CD14-positive monocyte (primary cell): ENCODE measurements at places on chromosomes 1 and 21. TPM values are rescaled to one million over a fixed set of nuclear protein-coding genes. Genes with fewer than 3 reads are reported as not detected.

DNA sequence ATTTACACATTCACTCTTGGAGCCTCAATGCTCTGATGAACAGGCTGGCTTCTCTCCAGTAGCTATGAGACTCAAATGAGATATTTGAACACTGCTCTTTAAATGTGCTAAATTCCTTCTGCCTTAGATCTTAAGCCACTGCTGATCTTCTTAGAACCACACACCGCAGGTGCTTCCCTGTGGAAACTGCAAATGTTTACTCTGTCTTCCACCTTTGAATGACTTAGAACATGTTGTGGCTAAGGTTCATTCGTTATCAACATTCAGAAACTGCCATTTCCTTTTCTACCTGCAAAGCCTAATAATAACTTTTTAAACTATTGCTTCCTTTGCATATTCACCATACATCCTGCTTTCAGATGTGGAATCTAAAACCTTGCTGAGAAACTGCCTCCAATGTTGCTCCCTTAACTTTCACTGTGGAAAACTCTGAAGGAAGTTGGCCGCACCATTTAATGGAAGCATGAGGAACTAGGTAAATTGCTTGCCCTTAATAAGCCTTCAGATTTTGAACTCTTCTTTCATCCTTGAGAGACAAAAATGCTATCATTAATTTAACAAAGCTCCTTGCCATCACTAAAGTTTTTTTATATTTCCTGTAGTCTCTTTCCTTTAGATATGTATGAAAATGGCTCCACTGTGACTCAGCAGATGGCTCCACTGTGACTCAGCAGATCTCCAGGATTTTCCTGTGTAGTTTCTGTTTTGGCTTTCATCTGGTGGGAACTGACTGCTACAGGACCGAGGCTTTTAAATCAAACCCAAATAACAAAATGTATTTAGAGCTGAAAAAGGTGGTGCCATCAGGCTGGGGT lies 143.8 kb downstream of the TNFSF18 start:
- H3K4me1 ChIP-seq = no peaks in the 10 kb centered on the region
- no peaks in the 10 kb centered on the region for H3K36me3 ChIP-seq
- no peak overlapping the region for H3K27ac ChIP-seq

DNA sequence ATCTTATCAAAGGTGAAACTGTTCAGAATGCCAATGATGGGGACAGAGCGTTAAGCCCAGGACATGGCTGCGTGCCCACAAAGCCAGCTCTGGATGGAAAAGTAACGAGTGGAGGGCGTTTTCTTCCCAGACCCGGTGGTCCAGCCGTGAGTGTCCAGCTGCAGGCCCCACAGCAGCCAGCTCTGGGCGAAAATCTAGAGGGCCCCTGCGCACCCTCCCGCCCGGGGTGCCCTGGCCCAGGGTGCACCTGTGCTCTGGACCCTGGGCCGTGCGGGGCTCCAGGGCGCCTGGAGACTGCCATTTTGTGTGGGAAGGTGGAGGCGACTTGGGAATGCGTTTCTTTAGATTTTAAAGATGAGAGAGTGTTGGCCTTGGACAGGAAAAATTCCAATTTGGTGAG lies 58.8 kb downstream of the SKI start:
- DNase-seq = no peak
- H3K27ac ChIP-seq = no peak overlapping the region
- no peaks in the 10 kb centered on the region for H3K27me3 ChIP-seq
- H3K4me1 ChIP-seq = peaks cover 38% of the 10 kb centered on the region
- no peaks in the 10 kb centered on the region for H3K36me3 ChIP-seq

DNA sequence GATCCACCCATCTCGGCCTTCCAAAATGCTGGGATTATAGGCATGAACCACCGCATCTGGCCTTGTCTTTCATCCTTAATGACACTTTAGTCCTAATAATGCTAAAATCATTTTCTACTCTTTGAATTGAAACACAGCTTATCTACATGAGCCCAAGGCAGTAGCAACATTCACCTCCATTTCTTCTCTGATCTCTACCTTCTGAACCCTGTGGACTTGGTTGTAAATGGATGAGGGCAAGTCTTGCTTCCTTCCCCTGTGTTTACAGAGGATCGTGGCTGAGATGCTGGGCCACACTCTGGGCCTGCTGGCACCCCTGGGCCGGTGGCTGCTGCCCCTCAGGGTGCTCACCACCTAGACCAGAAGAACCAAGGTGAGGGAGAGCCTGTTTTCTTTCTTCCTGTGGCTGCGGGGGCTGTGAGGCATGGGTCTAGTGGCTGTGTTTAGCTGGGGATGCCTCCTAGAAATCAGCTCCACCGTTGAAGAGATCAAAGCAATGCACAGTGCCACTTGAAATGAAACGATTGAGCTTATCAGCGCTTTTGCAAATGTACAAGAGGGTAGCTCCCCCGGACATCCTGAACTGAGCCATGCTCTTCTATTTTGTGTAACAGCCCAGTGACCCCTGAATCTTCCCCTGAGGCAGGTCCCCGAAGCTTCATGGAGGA lies 32.2 kb upstream of the LGALS8 start:
- no peaks in the 10 kb centered on the region for H3K27me3 ChIP-seq
- DNase-seq = no peak
- peaks cover 12% of the 10 kb centered on the region for H3K4me1 ChIP-seq
- H3K36me3 ChIP-seq = no peaks in the 10 kb centered on the region

GRCh38 chr1:21027805-21028204 lies 148.9 kb downstream of the EIF4G3 start:
- H3K36me3 ChIP-seq = peaks cover 7% of the 10 kb centered on the region
- H3K4me3 ChIP-seq = no peak overlapping the region
- H3K27me3 ChIP-seq = no peaks in the 10 kb centered on the region
- DNase-seq = no peak
- no peak overlapping the region for H3K27ac ChIP-seq

DNA sequence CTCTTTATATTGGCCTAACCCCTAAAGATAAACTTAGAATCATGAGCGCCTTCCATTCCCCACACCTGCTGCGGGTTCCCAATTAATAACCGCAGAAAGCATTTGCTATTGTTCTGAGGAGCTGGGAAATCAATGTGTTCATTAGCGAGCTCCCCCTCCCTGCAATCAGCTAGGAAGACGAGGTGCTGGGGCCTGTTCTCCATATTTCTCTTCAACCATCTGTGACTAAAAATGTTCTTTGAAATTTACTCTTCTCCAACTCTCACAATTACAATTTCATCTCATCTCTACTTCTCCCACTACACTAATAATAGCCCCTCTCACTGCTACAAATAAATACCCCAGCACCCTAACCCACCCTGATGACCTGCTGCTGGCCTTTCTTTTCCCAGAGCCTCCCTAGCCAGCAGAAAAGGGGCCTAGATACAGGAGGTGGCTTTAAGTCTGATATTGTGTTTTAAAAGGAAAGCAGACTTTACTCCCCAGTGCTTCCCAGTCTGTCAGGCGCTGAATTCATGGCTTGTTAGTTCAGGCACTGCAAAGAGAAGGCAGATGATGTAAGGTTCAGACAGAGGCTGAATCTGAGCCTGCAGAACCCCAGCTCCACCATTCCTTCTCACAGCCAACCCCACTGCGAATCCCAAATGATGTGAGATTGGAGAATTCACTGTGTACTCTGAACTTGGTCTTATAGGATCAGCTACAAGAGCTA lies 477.5 kb upstream of the DAB1 start:
- H3K4me1 ChIP-seq = no peaks in the 10 kb centered on the region
- H3K4me3 ChIP-seq = no peak overlapping the region
- DNase-seq = no peak
- no peak overlapping the region for H3K27ac ChIP-seq
- H3K27me3 ChIP-seq = no peaks in the 10 kb centered on the region

GRCh38 chr1:12552951-12553921 lies 64.8 kb downstream of the DHRS3 start:
- no peak for DNase-seq
- H3K36me3 ChIP-seq = no peaks in the 10 kb centered on the region
- H3K4me1 ChIP-seq = no peaks in the 10 kb centered on the region
- no peak overlapping the region for H3K4me3 ChIP-seq

GRCh38 chr1:200422211-200422610 lies 12.4 kb upstream of the ZNF281 start:
- no peaks in the 10 kb centered on the region for H3K36me3 ChIP-seq
- H3K4me1 ChIP-seq = no peaks in the 10 kb centered on the region
- H3K4me3 ChIP-seq = no peak overlapping the region
- H3K27me3 ChIP-seq = no peaks in the 10 kb centered on the region
- no peak overlapping the region for H3K27ac ChIP-seq

GRCh38 chr1:240790856-240791255 lies 178.9 kb upstream of the GREM2 start:
- no peak overlapping the region for H3K4me3 ChIP-seq
- DNase-seq = no peak
- H3K27ac ChIP-seq = no peak overlapping the region
- H3K36me3 ChIP-seq = no peaks in the 10 kb centered on the region
- no peaks in the 10 kb centered on the region for H3K4me1 ChIP-seq
- H3K27me3 ChIP-seq = no peaks in the 10 kb centered on the region

GRCh38 chr1:2979191-2980072 lies 41.8 kb upstream of the ACTRT2 start:
- no peaks in the 10 kb centered on the region for H3K4me1 ChIP-seq
- no peak overlapping the region for H3K4me3 ChIP-seq
- H3K36me3 ChIP-seq = no peaks in the 10 kb centered on the region
- H3K27me3 ChIP-seq = no peaks in the 10 kb centered on the region

- no peak for DNase-seq
- no peaks in the 10 kb centered on the region for H3K27me3 ChIP-seq
These were observed 106.5 kb upstream of the COL24A1 start for GRCh38 chr1:86263101-86263500.

GRCh38 chr21:28592205-28592865 lies 400.3 kb downstream of the LTN1 start:
- no peak overlapping the region for H3K4me3 ChIP-seq
- no peaks in the 10 kb centered on the region for H3K4me1 ChIP-seq
- H3K36me3 ChIP-seq = no peaks in the 10 kb centered on the region
- no peak overlapping the region for H3K27ac ChIP-seq
- H3K27me3 ChIP-seq = no peaks in the 10 kb centered on the region

DNA sequence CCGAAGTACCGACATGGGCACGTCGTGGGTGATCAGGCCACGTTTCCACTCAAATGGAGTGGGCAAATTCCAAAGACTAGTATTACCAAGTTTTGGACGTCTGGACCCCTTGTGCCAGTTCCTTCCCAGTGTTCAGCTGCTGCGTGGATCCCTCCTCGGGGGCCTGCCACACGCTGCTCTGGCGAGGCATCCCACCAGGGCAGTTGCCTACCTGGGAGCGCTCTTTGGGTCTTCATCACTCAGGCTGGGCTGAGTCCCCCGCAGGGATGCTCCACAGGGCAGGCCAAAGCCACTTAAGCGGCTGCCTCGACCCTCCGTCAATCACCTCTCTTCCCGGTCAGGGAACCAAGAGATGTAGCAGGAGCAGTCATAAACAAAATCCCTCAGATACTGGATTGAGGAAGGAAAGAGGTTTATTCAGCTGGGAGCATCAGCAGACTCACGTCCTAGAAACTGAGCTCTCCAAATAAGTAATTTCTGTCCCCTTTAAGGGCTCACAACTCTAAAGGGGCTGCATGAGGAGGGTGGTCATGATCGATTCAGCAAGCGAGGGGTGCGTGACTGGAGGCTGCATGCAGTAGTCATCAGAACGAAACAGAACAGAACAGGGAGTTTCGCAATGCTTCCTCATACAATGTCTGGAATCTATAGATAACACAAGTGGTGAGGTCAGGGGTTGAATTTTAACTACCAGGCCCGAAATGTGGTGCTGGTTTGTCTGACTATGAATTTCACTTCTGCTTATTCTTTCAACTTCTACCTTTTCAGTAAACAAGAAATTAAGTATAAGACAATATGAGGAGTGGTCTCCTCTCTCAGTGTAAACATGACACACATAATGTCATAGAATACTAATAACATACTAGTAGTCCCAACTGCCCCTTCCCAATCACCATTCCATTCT lies 998.6 kb upstream of the NCAM2 start:
- H3K4me1 ChIP-seq = peaks cover 4% of the 10 kb centered on the region
- no peaks in the 10 kb centered on the region for H3K36me3 ChIP-seq
- no peak overlapping the region for H3K27ac ChIP-seq
- DNase-seq = no peak

- H3K36me3 ChIP-seq = no peaks in the 10 kb centered on the region
- no peaks in the 10 kb centered on the region for H3K4me1 ChIP-seq
- H3K27ac ChIP-seq = no peak overlapping the region
These were observed 49.2 kb upstream of the ZC3H12A start for GRCh38 chr1:37425221-37425620.

GRCh38 chr1:3212453-3213355 lies 143.7 kb downstream of the PRDM16 start:
- H3K4me3 ChIP-seq = no peak overlapping the region
- H3K4me1 ChIP-seq = no peaks in the 10 kb centered on the region
- no peaks in the 10 kb centered on the region for H3K36me3 ChIP-seq
- DNase-seq = no peak
- no peak overlapping the region for H3K27ac ChIP-seq
- H3K27me3 ChIP-seq = no peaks in the 10 kb centered on the region

DNA sequence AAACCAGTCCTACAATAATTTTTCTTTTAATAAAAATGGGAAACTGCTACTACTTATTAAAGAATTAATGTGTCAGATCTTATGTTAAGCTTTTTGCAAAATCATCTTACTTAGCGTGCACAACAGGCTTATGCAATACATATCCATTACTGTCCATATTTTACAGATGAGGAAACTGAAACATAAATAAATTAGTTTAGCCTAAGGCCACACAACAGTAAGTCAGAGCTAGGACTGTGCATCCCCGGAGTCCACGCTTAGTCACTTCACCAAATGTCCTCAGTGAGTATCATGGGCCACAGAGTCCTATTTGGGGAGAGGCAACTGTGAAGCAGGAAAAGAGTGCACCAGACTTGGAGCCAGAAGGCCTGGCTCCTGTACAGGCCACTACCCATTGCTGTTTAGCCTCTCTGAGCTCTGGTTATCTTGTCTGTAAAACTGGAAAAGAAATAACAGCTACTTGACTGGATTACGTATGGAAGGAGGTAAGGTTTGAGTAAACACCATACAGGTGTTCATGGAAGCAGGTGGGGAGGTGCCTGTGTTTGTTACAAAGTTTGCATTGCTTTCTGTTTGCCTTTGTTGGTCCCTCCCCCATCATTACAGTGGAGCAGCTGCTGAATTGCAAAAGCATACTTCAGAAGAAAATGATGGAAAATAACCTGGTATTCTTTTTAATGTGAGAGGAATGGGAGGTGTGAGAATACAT lies 192.8 kb downstream of the FCRL5 start:
- no peaks in the 10 kb centered on the region for H3K36me3 ChIP-seq
- H3K27me3 ChIP-seq = no peaks in the 10 kb centered on the region
- peaks cover 8% of the 10 kb centered on the region for H3K4me1 ChIP-seq
- no peak overlapping the region for H3K4me3 ChIP-seq
- H3K27ac ChIP-seq = peak overlapping the region; percentile 24

The FCRLA gene
- polyA plus RNA-seq = 0.51 TPM

The CR1L gene
- polyA plus RNA-seq = not detected

The GPR157 gene
- 0.72 and 1.3 TPM in 2 replicates for polyA plus RNA-seq

The IL10 gene
- polyA plus RNA-seq = 15.8 and 68.1 TPM in 2 replicates
